ENCODE measurements at places on chromosomes 4 and X.

DNA sequence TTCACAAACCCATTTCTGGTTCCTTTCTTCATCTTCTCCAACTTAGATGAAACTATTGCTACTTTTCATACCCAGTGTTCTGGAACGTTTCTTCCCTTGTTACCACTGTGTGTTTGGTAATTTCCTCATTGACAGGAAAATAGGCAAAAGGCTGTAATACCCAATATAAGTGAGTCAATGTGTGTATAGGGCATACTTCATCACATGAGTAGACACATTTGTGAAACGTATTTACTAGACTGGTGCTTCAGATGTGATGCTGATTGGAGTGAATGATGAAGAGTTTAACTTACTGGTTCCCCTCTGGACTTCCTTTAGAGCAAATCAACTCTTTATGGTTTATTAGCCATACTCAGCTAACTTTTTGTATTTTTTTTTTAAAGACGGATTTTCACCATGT is 195.1 kb upstream of the ATP6AP2 start:
- no peak for DNase-seq

DNA sequence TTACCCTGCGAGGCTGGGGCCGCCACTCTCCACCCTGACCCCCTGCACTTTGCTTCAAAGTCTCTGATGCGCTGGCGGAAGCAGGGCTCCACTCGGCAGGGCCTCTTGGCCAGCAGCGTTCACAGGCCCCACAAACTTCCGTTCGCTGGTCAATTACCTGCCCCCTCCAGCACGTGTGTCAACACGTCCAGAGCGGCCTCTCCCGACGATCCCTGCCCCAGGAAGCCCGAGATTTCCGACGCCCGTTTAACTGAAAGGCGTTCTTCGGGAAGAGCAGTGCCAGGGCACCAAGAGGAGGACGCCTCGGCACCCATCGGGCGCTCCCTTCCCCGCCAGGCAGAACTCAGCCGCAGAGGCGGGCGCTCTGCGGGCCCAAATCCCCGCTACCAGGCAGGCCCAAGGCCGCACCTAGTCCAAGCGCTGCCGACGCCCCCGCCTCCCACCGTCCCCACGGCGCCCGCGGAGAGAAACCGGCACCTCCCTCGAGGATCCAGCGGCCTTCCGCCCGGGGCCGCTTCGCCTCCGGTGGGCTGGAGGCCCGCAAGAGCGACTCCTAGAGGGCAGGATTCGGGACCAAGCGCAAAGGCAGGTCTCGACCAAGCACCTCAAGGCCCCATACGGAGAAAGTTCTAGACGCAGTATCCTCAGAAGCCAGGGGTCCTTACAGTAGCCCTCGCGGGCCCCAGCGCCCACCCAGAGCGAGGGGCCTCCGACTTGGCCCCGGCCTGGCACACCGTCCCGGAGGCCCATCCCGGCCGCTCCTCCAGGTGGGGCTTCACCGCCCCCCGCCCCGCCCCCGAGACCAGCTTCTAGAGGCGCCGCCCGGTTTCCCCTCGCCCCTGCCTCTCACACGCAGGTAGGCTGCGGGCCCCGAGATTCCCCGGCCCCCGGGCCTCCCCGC is 586 bp downstream of the BCAP31 start:
- peak; percentile 44 for DNase-seq

DNA sequence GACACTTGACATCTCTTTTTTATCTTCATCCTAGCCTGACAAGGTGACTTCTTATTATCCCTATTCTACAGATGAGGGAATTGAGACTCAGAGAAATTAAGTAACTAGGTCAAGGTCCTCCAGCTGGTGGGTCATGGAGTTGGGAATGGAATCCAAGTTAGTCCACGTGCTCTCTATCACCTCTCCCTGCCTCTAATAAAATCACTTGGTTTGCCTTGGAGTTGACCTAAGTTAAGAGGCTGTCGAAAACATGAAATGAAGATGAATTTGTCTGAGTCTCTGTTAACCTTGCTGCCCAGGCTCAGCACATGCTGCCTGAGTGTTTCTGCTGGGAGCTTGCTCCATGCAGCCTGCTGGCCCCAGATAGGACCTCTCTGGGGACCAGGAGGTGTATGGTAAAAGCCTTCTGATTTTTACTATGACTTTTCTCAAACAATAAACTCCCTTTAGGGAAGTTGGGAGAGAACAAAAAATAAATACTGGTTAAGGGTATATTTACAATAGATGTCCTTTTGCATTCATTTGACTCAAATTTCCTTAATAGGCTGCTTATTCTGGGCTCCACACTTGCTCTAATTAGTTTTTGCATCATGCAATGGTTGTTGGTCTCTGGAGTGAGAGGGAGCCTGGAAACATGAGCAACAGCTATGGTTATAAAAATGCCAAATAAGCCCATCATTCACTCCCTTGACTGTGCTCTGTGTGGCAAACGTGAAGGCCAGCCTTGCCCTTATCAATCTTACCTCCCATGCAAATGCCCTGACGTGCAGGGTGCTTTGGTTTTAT is 61.6 kb upstream of the DHX15 start:
- no peak for DNase-seq

GRCh38 chr4:152847376-152847775 is 67.6 kb downstream of the ARFIP1 start:
- no peak for DNase-seq

DNA sequence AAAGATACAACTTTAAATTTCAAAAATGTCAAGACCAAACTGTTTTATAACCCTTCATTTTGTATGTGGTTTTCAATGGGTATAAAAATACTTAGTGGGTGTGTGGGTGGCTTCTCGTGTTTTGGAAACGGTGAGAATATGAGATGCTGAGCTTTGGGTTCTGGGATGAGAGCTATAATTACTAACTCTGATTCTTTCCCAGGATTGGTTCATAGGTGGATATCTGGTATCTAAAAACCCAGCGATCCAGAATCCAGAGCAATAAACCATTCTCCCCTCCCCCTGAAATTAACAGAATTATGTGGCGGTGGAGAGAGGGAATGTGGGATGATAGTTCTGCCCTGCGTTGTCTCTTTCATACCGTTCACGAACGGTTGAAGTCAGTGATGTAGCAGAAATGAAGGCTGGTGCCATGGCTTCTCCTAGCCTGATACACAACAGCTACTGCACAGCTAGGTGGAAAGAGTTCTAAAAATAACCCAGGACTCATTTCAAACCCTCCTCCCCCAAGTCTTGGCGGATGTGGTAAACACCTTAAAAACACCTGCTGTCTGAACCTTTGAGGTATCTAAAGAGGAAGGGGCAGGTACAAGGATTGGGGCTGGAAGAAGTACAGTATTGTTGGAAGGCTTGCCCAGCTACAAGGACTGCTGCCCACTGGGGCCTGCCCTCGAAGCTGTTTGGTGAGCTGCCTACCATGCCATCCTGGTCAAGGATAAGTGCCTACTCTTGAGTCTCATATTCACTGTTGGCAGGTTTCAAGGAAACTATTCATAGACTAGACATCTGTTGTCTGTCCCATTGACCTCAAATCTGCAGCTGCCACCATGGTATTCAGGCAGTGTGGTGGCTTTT is 44.5 kb downstream of the SEPTIN11 start:
- peak; percentile 84 for DNase-seq

DNA sequence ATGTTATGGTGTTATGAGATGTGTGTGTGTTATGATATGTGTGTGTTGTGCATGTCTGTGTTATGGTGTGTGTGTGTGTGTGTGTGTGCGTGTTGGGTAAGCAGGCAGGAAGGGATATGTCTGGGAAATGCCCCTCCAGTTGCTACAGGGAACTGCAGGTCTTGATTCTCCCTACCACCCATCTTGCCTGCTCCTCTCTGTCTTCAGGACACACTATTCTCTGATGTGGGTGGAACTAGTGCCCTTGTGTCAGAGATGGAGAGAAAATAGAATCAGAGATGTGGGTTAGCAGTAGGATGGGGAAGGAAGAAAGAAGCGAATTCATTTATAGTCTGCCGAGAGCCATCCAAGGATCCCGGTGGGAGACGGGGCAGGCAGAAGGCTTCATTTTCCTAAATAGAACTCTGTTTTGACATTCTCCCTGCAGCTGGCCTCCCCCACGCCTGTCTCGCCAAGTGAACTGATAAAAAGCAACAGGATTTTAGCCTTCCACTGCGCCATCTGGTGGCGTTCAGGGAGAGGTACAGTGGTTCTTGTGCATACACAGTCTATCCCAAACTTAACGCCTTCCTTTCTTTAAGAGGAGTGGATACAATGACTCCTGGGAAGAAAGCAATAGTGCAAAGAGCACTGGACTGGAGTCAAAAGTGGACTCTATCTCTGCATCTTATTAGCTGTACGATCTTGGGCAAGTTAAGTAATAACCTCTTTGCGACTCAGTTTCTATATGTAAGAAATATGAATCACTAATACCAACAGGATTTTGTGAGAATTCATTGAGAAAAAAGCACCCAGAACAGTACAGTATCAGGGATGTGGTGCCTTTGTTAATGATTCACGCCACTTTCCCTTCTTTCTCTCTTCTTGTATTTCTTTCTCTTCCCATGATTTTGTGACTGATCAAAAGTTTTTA is 14.1 kb upstream of the MGST2 start:
- peak; percentile 77 for DNase-seq

DNA sequence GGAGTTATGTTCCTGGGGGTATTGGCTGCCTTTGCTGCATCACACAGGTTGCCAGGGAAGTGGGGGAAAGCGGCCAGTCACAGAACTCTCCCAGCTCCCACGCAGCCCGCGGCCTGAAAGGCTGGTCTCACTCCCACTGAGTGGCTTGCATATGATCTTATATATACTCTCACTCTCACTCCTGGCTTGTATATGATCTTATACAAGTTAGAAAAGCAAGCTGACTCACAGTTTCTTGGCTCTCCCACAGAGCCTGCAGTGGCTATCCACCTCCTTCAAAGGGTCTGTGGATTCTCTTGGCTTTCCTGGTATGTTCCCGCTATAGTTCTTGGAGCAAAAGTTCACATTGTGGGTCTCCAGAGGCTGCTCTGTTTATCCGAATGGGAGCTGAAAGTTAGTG is 833.5 kb upstream of the GALNTL6 start:
- DNase-seq, result no peak

DNA sequence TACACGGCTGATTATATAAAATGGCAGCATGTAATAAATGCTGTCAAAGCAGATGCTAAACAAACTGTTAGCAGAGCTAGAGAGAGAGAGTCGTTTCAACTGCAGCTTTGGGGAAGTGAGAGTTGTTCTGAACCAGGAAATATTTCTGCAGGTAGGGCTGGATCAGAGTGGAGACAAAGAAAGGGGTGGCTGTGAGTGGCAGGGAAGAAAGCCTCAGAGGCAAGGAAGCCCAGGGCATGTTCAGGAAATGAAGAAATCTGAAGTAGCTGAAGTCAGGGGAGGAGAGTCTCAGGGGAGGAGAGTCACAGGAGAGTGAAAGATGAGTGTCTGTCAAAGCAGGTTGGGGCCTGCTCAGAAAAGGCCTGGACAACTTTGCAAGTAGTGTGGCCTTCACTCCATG is 48.4 kb upstream of the RPS6KA3 start:
- no peak for DNase-seq

- no peak for DNase-seq
Measured at GRCh38 chr4:105622269-105622668, 69.8 kb downstream of the ARHGEF38 start.

- no peak for DNase-seq
Measured at GRCh38 chrX:46630141-46630540, 56.6 kb downstream of the CHST7 start.

DNA sequence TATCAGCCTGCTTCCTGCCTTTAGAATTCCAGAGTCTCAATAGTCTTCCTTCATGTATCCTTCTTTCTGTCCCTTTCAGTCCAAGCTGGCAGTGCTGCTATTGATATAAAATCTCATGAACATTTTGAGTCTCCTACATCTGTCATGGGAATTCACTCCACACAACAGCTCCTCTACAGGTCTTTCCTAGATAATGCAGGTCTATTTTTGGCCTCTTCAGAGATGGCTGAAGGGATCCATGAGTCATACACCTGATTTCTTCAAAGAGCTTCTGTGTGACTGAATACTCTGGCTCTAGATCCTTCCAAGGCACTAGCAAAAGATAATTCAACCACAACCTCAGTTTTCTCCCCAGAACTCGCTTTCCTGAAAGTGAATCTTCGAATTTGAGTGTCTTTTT is 115.4 kb downstream of the STPG2 start:
- no peak for DNase-seq

DNA sequence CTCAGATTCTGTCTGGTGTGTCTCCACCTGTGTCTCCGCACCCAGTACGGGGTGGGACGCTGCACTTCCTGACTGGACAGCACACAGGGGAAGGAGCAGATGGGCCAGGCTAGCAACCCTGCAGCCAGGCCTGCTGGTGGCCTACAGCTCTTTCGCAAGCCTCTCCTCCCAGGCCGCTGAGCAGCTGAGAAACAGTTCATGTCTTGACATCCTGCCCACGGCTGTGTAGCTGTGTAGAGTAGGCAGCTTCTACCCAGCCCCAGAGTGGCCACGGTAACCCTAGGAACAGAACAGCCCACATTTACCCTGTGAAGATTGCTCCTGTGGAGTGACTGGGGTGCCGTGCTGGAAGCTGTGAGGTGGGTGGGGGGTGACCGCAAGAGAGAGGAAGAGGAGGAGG is 38.9 kb downstream of the CCNQ start:
- no peak for DNase-seq

- peak; percentile 42 for DNase-seq
Measured at GRCh38 chrX:134338527-134338926, 101.5 kb downstream of the CCDC160 start.

GRCh38 chrX:37357436-37357835 is 8.3 kb downstream of the PRRG1 start:
- DNase-seq, result no peak

- peak; percentile 36 for DNase-seq
Measured at GRCh38 chr4:140152751-140153418, 1.1 kb downstream of the MAML3 start.

DNA sequence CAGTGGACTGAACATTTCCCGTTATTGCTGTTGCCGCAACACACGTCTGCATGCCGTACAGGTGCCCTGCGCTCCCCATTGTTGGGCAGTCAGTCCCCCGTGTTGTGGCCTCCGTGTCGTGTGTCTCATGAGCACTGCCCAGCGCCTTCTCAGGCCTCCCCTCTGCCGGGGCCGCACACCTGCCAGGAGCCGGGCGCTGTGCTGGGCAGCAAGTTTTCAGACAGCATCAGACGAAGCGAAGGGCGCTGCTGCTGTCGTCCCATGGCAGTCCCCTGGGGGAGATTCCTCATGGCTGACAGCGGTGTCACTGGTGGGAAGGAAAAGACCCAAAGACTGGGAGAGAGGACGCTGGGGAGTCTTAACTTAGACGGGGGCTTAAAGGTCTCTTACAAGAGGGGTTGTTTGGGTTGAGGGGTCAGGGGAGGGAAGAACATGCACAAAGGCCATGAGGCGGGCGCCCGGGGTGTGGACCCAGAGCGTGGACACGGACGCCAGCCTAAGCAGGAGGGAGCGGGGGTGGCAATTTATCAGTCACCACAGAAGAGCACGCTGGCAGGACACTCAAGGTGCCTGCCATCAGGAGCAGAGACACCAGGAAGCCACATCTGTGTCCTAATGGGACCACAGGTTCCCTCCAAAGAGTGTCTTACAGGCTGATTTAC is 47.3 kb downstream of the RGS12 start:
- no peak for DNase-seq

DNA sequence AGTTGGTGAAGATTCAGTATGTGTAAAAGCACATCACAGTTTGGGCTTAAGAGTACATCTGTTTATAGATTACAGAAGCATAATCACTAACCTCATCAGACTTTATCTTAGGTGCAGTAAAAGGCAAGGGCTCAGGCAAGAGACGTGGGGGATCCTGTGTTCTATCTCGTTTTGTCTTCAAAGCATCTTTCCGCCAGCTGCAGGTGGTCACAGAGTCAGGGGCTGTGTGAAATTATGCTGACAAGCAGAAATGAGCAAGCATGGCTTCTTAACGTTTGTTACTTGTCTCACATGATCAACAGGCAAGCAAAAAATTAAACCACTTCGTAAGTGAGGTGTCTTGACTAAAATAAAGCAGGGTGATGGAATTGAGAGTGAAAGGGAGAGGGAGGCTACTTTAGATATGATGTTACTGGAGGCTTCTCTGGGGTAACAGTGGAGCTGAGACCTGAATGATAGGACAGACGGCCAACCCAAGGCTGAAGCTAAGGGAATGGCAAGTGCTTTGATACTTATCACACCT is 1.4 kb upstream of the TEC start:
- no peak for DNase-seq

Data from activated CD4-positive, alpha-beta T cell treated with anti-CD3 and anti-CD28 coated beads, Interleukin-2, amount 10 ng/mL, durations not matched to agents 7 days and 5 days (primary cell).